ENCODE measurements at places on chromosomes 2 and 18. TPM values are rescaled to one million over a fixed set of nuclear protein-coding genes. Genes with fewer than 3 reads are reported as not detected.

- no peaks in the 10 kb centered on the region for H3K36me3 ChIP-seq
- H3K4me3 ChIP-seq = no peak overlapping the region
Measured at GRCh38 chr2:205337274-205337673, 345.0 kb upstream of the NRP2 start.

DNA sequence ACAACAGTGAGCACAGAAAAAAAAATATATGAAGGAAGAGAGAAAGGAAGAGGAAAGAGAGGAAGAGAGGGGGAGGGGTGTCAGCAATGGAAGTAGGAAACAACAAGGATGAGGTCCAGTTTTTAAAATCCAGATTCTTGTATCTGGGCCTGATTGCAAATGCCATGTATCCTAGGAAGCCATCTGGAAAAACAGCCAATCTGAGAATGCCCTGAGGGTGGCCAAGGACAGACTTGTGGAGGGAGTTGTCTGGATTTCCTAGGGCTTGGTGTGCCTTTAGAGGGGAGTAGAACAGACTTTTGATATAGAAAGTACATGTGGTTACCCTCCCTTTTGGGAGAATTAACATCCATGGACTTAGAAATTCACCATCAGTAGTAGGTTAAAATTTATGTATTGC lies 47.1 kb downstream of the PRKCE start:
- no peaks in the 10 kb centered on the region for H3K27me3 ChIP-seq
- no peak for DNase-seq
- H3K27ac ChIP-seq = no peak overlapping the region
- H3K4me1 ChIP-seq = peaks cover 4% of the 10 kb centered on the region

DNA sequence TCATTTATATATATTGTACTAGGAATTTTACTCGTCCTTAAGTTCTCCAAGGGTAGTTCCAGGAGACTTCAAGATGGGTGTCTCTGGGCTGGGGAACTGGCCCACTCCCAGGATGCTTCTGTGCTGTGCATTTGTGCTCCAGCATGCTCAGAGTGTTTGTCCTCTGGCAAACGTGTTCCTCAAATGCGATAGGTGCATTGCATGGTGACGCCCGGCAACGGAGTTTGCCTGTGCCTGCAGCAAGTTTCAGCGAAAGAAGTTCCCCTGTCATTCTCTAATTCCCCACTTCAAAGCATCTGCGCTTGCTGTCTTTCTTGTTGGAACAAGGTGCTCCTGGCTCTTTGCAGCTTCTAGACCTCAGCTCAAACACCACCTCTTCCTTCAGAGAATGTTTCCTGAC lies 465.1 kb downstream of the GALR1 start:
- DNase-seq = no peak
- no peaks in the 10 kb centered on the region for H3K36me3 ChIP-seq
- H3K27me3 ChIP-seq = peaks cover 6% of the 10 kb centered on the region
- no peaks in the 10 kb centered on the region for H3K4me1 ChIP-seq
- H3K27ac ChIP-seq = no peak overlapping the region

DNA sequence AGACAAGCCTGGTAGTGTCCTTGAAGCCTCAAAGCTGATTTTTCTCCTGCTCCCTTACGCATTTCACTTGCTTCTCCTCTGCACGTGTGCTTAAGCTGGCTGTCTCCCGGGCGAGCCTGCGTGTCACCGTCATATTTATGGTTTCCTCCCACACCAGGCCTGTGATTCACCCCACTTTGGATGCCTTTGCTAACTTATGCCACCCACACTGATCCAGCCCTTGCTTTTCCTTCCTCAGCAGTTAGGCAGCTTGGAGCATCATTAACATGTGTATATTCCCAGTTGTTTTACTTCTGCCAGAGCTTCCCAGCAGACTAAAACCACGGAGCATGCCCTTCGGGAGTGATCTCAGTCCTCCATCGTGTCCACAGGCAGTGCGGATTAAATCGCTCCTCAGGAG lies 2.2 kb downstream of the ST3GAL5 start:
- H3K27me3 ChIP-seq = peaks cover 3% of the 10 kb centered on the region
- peaks cover 50% of the 10 kb centered on the region for H3K4me1 ChIP-seq
- no peak overlapping the region for H3K27ac ChIP-seq
- H3K36me3 ChIP-seq = peaks cover 44% of the 10 kb centered on the region
- peak overlapping the region; percentile 84 for H3K4me3 ChIP-seq

VAMP8 gene
- 132 TPM for total RNA-seq

RESP18 gene
- not detected for total RNA-seq

Data from activated CD4-positive, alpha-beta memory T cell treated with anti-CD3 and anti-CD28 coated beads, Interleukin-2, amount 10 ng/mL, durations not matched to agents 7 days and 5 days (primary cell).